ENCODE measurements at places on chromosomes 2 and 18.
A peak's percentile ranks its signal among the peaks of the same experiment; 100 is the strongest.

GRCh38 chr2:231821908-231822307 lies 35.7 kb downstream of the COPS7B start:
- no peak for DNase-seq

GRCh38 chr2:65077898-65078297 lies 21.7 kb downstream of the CEP68 start:
- DNase-seq: no peak

GRCh38 chr2:100262555-100263320 lies 59.6 kb downstream of the LONRF2 start:
- DNase-seq: peak; percentile 24

DNA sequence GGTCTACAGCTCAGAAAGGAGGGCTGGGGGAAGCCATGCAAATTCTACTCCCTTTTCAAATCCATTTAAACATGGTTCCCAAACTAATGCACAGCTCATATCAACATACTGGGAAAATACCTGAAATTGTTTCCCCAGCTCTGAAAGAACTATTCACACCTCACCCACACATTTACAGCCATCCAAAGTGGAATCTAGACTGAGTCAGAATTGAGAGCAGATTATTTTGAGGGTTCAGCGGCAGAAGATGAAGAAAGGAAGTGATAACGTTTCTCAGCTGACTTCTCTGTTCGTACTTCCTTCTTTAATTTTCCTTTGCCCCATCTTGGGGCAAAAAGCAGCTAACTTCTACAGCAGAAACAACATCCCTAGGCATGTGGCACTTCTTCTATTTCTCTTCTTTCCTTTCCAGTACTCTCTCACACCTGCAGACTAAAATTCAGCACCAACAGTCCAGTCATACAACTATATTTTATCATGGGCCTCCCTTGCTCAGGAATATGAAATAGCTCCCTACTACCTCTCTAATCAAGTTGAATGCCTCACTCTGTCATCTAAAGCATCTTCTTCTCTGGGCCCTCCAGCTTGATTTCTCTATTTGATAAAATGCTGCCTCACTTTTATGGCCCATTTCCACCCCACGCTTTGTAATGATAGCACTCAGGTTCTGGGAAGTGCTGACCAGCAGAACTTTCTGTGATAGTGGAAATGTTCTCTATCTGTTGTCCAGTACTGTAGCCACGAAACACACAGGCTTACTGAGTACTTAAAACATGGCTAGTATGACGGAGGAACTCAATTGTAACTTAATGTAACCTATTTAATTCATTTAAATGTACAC lies 35.9 kb downstream of the ARHGAP25 start:
- peak; percentile 33 for DNase-seq

GRCh38 chr2:240348522-240348921 lies 86.9 kb upstream of the GPC1 start:
- no peak for DNase-seq

DNA sequence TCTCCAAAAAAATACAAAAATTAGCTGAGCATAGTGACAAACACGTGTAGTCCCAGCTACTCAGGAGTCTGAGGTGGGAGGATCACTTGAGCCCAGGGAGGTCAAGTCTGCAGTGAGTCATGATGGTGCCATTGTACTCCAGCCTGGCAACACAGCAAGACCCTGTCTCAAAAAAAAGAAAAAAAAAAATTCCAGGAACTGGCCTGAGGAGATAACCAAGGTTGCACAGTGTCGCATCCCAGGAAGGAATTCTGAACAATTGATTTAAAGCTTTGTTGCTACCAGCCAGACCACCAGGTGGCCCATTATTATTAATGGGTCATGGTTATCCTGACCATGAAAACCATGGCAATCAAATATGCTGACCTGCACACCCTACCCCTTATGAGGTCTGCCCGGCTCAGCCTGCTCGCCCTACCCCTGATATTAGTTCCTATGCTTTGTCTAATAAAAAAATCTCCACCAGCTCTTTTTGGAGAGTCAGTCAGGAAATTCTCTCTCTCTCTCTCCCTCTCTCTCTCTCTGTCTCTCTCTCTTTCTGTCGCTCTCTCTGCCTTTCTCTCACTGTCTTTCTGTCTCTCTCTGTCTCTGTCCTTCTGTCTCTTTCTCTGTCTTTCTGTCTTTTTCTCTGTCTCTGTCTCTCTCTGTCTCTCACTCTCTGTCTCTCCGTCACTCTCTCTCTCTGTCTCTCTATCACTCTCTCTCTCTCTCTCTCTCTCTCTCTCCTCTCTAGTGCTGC lies 73.7 kb downstream of the NCAPH start:
- no peak for DNase-seq

GRCh38 chr2:151171186-151171585 lies 90.5 kb downstream of the RBM43 start:
- DNase-seq: no peak

All from T-helper 1 cell (primary cell).